ENCODE measurements at places on chromosomes 2 and 18.

GRCh38 chr18:79855147-79855933 lies 57.6 kb downstream of the KCNG2 start:
- no peak for DNase-seq

DNA sequence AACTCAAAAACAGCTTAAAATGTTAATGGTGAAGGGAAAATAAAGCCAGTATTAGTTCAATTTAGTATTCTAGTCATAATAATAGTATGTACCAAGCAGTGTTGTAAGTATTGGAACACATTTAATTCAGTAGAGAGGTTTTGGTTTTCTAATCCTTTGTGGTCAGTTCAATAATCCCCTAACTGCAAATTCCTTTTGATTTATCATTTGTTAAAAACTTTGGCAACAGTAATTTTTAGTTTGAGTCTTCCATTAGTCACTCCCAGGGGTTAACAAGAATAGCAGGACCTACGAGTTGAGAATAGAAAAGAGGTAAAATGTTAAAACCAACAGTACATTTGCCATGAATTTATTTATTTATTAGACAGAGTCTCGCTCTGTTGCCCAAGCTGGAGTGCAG lies 10.7 kb downstream of the MRPL44 start:
- no peak for DNase-seq

GRCh38 chr18:37694516-37694915 lies 128.9 kb upstream of the CELF4 start:
- DNase-seq = no peak

DNA sequence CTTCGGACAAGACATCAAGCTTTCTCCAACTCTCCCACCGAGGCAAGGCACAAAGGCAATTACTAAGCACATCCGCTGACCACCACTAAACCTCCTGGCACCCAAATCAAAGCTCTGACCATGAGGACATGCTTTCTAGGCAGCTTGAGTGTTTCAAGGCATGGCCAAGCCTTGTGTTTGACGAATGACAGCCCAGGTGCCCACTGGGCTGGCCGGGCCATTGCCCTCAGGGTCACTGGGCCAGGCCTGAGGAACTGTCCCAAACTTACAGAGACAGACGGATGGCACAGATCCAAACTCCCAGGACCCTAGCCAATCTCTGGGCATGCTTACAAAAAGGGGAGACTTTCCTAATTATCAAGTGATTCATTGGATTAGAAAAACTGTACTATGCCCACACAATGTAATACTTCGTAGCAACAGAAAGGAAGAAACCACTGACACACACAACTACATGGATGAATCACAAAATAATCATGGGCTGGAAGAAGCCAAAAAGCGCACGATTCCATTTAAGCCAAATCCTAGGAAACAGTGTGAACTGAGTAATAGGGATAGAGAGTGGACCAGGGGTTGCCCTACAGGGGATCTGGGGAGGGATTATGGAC lies 20.2 kb downstream of the CRACDL start:
- peak; percentile 55 for DNase-seq

- peak; percentile 65 for DNase-seq
Measured at GRCh38 chr18:59837586-59837985, 62.2 kb upstream of the PMAIP1 start.

GRCh38 chr18:36284268-36284667 lies 13.2 kb upstream of the FHOD3 start:
- no peak for DNase-seq

DNA sequence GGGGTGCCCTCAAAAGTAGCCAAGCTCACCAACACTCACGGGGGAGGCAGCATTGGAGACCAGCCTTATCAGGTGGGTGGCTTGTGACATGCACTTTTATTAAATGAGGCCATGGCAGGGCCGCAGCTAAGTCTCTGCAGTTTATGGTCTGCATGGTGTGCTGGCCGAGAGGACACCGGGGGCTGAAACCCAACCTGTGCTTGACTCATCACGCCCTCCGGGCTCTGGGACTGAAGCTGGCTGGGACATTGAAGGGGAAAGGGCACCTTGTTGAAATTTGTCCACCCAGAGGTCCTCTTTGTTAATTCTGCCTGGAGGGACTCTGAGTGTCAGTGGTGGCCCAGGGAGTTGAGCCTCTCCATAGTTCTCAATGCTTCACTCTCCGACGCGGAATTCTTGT lies 17.7 kb upstream of the NTSR2 start:
- no peak for DNase-seq

- DNase-seq = no peak
Measured at GRCh38 chr18:50311650-50312049, 24.2 kb upstream of the CXXC1 start.

- no peak for DNase-seq
Measured at GRCh38 chr18:25186871-25187270, 165.1 kb downstream of the ZNF521 start.

DNA sequence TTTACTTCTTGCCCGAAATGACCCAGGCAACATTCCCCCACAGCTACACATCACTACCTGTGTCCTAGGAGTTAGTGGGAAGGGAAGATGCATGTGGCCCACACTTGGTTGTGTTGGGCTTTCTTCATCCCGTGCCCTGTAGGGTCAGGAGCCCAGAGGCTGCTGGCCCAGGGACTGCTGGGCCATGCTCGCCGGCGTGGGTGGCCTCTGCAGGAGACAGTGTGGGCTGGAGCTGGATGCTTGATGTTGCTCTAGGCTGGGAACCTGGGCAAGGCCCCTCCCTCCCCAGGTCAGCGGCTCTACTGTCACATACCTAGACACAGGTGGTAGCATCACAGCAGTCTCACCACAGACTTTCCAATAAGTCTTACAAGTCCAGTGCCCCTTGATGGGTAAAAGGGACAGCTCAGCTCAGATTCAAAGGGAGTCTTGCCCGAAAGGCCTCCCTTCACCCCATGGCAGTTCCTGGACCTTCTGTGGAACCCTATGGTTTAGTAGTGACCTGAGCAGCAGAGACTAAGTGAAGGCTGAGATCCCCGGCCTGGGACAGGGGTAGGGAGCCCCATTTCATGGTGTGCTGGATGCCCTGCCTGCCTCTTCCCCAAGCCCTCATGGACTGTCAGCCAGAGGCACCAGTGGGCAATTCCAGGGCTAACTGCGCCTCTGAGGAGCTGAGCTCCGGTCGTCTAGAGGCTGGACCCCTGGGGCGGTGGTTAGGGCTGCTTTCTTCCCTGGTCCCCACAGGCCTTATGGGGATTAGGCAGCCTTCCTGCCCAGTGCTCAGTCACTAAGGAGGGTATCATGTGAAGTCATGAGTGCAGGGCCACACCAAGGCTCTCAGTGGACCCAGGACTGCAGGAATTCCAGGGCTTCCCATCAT lies 45.4 kb upstream of the FAHD2A start:
- no peak for DNase-seq

DNA sequence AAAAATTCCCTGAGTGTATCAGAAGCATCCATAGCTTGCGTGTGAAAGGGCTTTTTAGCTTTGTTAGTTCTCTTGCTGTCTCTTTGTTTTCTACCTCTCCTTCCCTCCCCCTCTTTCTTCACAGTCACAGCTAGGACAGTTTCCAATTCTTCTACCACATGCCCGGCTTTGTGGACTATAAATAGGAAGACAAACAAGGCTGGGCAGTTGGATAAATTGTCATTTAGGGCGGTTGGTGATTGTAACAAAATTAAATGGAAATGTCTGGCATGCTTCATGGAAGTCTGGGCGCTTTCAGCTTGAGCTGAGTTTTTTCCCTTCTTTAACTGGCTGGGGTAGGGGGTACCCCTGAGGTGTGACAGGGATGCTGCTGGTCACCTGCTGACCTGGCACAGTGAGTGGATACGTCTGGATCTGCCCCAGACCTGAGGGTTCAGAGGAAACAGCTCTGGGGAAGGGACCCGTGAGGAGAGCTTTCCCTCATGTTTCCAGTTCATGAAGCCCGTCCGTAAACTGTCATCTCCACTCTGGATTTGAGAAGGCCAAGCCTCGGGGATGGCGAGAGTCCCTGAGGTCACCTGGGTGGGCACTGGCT lies 29.0 kb upstream of the GIGYF2 start:
- no peak for DNase-seq

GRCh38 chr18:43846299-43846698 lies 569.0 kb upstream of the SYT4 start:
- DNase-seq = no peak

GRCh38 chr2:208320686-208321085 lies 54.6 kb downstream of the PIKFYVE start:
- DNase-seq = no peak

DNA sequence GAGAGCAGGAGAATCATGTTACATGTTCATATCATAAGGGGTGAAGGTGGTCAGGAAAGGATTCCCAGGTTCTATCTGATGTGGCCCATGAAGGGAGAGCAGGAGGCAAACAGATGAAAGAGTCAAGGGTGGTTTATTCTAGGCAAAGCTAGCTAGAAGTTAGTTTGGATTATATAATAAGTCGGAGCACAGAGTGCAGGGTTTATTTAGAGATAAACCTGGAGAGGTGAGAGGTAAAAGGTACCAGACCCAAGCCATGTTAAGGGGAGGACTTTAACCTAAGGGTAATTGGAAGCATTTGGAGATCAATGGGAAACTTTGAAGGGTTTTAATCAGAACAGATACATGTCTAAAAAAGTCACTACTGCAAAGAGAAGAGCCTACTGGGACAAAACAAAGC lies 69.2 kb upstream of the LRATD1 start:
- no peak for DNase-seq

DNA sequence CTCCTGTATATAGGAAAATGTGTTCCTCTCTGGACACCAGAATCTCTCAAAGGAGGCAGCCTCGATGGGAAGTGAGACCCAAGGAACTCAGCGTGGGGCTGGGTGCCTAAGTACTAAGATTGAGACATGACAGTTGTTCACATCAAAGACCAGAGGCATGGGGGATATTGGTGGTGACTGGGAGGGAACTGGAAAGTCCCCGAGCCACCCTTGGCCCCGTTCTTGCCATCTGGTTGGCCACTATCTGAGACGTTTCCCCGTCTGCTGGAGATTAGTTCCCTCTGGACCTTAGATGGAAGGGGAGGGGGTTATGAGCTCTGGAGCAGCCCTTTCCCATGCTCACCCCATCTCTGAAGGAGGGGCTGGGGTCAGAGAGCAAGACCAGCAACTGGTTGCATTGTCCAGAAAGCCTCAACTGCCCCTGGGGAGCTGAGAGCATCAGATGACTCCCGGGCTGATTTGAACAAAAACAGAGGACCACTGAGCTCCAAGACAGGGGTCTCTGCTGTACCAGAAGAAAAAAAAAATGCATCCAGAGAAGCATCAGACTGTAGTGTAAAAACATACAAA lies 11.8 kb downstream of the FBLN7 start:
- DNase-seq = no peak

- no peak for DNase-seq
Measured at GRCh38 chr18:75828379-75828778, 400.9 kb upstream of the SMIM21 start.

DNA sequence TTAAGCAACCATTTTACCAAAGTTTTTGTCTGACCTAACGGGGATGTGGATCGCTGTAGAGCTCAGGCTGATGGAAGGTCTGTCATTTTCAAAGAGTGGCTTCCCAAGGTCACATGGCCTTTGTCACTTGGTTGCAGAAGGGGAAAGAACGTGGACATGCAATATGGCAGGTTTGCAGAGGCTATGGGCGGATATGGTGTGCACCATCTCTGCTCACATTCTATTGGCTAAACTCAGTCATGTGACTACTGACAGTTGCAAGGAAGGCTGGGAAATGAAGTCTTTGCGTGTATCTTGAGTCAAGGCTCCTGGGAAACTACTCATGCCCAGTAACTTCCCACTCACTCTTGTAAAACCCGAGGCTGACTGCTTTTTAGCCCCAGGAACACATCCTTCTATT lies 96.8 kb downstream of the ST6GAL2 start:
- DNase-seq = no peak

GRCh38 chr2:177489719-177490301 lies 97.2 kb downstream of the AGPS start:
- no peak for DNase-seq

DNA sequence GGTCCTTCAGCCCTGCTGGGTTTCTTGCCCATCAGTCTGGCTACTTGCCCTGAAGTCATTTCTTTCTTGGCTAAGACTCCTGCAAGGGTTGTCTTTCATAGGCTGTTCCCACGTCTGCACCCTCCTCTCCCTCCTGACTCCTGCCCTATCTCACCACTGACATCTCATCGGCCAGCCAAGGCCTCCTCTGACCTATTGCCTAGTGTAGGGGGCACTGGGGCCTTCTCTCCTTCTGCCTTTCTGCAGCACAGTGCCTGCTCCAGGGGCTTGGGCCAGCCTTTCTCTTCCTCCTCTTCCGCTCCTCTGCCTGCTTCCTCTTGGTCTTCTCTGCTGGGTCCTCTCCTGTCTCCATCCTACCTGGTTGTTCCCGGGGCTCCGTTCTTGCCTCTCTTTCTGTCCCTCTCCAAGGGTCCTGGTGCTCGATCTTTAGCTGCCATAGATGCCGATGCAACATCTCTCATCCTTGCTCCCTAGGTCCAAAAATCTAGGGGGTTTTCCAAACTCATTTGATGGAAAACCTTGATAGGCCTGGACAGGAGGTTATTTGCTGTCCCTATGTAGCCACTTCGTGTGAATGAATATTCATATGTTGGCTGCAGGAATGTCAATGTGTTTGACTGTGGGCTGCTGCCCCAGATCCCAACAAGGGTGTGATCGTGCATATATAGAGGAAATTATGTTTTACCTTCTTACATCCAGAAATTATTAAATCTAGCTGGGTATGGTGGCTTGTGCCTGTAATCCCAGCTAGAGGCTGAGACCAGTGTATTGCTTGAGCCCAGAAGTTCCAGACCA lies 9.7 kb upstream of the NT5DC4 start:
- DNase-seq = no peak

GRCh38 chr2:119592436-119592835 lies 48.2 kb downstream of the CFAP221 start:
- DNase-seq = no peak

- DNase-seq = peak; percentile 92
Measured at GRCh38 chr2:113211226-113212105, 37.7 kb downstream of the PSD4 start.

- no peak for DNase-seq
Measured at GRCh38 chr18:5582076-5582475, 38.3 kb upstream of the EPB41L3 start.

GRCh38 chr2:234147335-234147861 lies 96.9 kb downstream of the SPP2 start:
- no peak for DNase-seq

- no peak for DNase-seq
Measured at GRCh38 chr2:233829193-233830110, 24.9 kb downstream of the HJURP start.

DNA sequence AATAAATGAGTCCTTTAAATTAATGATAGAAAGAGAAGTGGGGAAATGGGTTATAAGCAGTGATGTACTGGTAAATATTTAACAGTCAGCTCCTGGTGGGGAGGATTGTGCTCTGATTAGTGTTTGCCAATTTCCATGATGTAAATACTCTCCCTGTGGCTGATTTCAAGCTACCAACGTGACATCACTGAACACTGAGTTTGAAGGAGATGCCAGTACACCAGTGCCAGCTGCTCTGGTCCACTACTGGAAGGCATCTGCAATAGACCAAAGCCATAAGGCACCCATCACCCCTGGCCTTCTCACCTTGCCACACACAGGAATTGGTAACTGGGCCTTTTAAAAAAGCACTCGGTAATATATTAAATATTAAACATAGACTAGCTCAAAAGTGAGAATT lies 77.7 kb downstream of the TGOLN2 start:
- no peak for DNase-seq

DNA sequence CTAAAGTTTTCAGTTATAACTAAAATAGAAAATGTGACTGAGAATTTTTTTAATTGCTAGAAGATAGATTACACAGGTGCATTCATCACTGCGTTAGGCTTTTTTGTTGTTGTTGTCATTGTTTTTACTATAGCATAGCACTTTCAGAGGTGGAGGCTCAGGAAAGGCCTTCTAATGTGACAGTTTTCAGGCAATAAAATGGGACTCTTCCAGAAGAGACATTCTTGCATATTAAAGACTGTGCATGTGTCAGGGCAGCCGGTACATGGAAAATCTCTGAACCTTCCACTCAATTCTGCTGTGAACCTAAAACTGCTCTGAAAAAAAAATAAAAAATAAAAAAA lies 175.2 kb downstream of the METTL4 start:
- no peak for DNase-seq
